ENCODE measurements at places on chromosomes 4 and X. TPM values are rescaled to one million over a fixed set of nuclear protein-coding genes. Genes with fewer than 3 reads are reported as not detected.

DNA sequence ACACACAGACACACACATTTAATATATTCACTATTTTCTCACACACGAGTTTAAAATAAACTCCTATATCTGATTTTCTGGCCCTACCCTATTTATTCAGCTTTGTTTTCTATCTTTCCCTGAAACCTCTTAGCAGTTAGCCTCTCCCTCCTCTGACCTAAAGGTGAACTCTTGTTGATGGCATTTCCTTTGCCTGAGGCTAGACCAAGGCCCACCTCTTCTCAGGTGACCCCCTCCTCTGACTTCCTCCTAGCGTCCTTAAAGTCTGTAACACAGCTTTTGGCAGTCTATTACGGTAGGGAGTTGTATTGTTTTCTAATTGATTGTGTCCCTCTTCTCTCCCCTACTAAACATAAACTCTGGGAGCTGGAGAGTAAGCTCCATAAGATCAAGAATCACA is 1.7 kb upstream of the SRPX2 start:
- no peak for DNase-seq

DNA sequence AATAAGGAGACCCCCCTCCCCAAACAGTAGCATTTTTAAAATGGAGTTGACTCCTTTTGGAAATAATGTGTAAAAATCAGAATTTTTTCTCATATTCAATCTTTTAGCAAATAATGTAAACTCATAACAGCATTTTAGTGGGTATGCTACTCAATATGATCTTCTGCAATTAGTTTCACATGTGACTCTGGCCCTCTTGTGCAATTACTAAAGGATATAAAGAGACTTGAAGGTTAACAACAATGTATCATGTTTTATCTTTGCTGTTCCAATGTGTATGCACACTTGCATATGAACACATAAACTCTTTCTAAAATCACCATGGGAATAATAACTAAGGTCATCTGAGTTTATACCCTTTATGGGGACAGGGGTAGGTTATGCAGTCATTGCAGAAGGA is 39.9 kb upstream of the RXFP1 start:
- no peak for DNase-seq

GRCh38 chr4:153512162-153512852 is 46.1 kb downstream of the TMEM131L start:
- no peak for DNase-seq

- DNase-seq = no peak
These were observed 319.1 kb upstream of the KLF3 start for GRCh38 chr4:38344929-38345328.

The UGT8 gene
- polyA plus RNA-seq = 0.16 TPM

GRCh38 chr4:40749717-40750460 is at the start of gene NSUN7:
Gene NSUN7 (plus strand): TSS chr4:40749955. CDS start chr4:40750694, 739 bp downstream.
- DNase-seq = peak; percentile 25

The BDH2 gene
- 61.6 TPM for polyA plus RNA-seq

DNA sequence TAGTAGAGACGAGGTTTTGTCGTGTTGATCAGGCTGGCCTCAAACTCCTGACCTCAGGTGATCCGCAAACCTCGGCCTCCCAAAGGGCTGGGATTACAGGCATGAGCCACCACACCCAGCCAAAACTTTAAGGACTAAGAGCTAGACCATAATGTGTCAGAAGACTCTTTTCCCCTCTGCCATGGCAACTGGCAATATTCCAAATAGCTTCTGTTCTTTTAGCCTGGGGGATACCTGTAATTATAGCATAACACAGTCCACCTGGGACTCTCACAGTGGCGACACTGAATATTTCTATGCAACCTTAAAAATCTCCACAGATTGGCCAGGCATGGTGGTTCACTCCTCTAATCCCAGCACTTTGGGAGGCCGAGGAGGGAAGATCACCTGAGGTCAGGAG is 45.5 kb upstream of the RBM47 start:
- no peak for DNase-seq

The CLCN4 gene
- polyA plus RNA-seq = 1.0 TPM

The GAGE12F gene
- not detected for polyA plus RNA-seq

GRCh38 chrX:130414800-130415199 is 13.0 kb downstream of the RBMX2 start:
- no peak for DNase-seq

DNA sequence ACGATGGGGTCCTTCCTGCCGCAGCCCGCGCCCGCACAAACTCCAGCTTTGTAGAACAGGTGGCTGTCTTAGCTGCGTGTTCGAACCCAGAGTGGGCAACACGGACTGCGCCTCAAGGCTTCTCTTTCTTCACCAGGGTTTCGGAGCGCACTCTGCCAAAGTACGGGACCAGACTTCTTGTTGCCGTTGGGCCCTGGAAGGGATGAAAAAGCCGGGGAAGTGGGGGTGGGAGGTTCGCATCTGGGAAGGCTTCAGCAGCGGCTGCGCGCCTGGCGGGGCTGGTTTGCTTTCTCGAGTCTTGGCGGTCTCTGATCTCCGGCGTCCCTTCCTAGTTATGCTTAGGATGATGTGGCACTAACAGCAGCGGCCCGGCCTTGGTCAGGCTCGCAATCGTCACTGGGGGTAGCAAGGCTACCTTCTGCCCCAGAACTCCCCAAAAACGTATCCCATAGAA is 673 bp downstream of the PARM1 start:
- no peak for DNase-seq

DNA sequence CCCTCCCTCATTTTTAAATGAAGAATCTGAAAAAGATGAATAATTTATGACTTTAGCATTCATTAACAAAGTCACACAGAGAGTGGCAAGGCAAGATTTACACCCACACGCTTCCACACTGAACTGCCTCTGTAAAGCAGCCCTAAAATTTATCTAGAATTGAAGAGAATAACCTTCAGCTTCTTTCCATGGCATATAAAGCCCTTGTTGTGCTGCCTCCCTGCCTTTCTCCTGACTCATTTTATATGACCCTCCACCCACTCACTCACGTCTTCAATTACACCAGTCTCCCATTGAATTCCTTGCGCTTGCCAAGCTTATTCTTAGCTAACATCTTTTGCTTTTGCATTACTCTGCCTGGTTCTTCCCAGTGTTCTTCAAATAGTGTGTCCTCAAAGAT is 2649.3 kb downstream of the PCDH7 start:
- no peak for DNase-seq

- no peak for DNase-seq
These were observed 32.9 kb downstream of the EREG start for GRCh38 chr4:74397748-74398426.

The GPRIN3 gene
- 0.66 TPM for polyA plus RNA-seq

Measured in urinary bladder (tissue), 4 donors.